ENCODE measurements at places on chromosomes 4 and X. TPM values are rescaled to one million over a fixed set of nuclear protein-coding genes. Genes with fewer than 3 reads are reported as not detected.

DNA sequence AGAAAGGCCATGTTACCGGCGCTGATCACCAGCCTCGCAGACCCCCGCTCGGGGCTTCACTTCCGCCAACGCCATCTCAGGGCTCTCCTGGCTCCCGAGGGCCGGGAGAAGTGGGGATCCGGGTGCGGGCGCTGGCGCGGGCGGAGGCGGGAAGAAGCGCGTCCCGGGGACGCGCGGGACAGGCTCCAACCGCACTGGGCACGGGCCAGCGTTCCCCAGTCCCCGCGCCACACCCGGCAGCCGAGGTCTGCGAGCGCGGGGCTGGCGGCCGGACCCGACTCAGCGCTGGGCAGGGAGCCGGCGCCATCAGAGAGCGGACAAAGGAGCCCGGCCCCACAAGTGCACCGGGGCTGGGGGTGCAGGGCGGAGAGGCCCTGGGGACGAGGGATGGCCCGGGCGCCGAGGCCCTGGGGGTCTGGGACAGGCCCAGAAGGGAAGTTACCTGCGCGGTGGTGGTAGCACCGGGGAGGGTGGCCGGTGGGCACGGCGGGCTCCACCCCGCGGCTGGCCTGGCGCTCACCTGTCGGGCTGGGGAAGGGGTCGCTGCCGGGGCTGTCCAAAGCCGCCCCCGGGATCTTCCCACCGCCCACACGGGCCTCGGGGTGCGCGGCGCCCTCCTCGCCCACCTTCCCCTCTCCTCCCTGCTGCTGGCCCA is 449 bp downstream of the CTPS2 start:
- no peak for DNase-seq

GRCh38 chr4:26707342-26707741 is 123.5 kb downstream of the TBC1D19 start:
- no peak for DNase-seq

- DNase-seq: peak; percentile 53
These were observed 129.7 kb downstream of the PLS3 start for GRCh38 chrX:115690511-115691216.

- DNase-seq: peak; percentile 27
These were observed 206.0 kb downstream of the BCOR start for GRCh38 chrX:39891781-39892180.

DNA sequence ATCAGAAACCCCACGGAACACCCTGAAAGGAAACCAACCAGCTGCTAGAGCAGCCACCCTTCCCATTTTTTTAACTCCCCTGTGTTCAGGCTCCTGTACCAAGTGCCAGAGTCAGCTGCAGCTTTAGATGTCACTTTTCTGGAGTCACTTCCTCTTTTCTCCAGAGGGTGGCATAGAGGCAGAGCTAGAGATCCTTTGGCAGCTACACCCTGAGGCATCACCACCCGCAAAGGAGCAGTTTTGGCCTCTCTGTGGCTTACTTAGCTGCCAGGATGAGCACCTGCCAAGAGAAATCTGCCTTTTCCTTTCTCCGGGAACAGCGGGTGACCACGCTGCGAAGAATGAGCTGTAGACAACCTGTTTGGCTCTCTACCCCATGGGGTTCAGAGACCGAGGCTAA is 58.0 kb upstream of the CHRDL1 start:
- no peak for DNase-seq

- no peak for DNase-seq
These were observed 545.6 kb downstream of the TRAM1L1 start for GRCh38 chr4:116539744-116540143.

DNA sequence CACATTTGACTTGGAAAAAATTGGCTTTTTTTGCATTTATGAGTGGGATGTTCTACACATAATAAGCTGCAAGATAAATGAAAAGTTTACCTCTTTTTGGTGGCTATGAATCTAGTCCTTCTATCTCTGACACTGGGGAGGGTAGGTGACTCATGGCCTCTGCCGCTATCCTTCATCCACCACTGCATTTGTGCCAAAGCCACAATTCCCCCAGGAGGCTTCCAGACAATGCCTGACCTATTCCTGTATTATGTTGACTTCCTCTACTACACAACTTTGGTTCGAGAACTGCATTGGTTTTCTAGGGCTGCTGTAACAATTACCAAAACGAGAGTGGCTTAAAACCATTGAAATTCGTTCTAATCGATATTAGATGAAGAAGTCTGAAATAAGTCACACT is 245.6 kb downstream of the TRAM1L1 start:
- DNase-seq: no peak

GRCh38 chr4:52358883-52359321 is 300.2 kb downstream of the USP46 start:
- no peak for DNase-seq

DNA sequence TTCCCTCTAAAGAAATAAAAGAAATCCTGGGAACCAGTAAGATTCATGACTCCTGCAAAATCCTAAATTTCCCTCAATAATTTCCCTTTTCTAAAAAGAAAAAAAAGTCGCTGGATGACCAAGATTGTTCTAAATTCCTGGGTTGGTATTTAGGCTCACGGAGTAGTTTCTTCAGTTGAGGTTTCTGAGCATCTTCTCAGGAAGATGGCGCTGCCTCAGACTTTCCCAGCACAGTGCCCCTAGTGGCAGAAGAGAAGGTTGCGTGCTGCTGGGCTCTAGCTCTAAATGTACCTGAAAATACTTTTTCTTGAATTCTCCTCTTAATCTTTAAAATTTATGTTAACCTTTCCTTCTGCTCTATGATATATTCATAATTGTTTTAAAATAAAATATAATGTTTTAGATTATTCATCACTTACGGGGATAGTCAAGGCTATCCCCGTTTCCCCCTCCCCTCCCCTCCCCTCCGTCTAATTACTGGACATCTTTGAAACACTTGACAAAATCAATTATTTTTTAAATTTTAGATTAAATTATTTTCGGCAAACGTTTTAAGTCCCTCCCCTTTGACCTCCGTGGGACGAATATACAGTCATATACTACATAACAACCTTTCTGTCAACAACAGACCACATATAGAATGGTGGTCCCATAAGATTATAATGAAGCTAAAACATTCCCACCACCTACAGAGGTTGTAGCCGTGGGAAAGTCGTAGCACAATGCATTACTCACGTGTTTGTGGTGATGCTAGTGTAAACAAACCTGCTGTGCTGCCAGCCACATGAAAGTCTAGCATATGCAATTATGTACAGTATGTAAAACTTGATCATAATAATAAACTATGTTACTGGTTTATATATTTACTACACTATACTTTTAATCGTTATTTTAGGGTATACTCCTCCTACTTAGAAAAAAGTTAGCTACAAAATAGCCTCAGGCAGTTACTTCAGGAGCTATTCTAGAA is 41.0 kb upstream of the GATB start:
- DNase-seq: peak; percentile 76

GRCh38 chrX:125405339-125405738 is 85.7 kb downstream of the TEX13C start:
- no peak for DNase-seq

- peak; percentile 4 for DNase-seq
These were observed 345.3 kb downstream of the MAPK10 start for GRCh38 chr4:86014599-86014998.

- no peak for DNase-seq
These were observed 28.2 kb downstream of the ARSJ start for GRCh38 chr4:113951263-113951662.

DNA sequence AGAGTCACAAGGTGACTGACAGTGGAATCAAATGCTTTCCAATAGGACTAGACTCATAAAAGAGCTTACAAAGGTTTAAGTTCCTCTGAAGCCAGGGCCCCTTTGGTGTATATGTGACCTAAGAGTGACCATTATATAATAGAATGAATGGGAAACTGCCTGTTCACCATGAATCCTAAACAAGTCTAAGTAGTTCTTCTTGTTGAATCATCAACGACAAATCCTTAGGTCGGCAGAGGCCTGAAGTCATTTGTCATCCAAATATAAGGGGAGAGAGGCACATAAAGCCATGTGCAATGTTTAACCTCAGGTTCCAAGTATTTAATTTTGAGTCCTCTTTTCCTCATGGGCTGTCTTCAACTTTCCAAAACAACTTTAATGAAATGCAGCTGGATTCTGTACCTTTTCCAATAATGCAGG is 122.4 kb downstream of the RASL11B start:
- DNase-seq: no peak

DNA sequence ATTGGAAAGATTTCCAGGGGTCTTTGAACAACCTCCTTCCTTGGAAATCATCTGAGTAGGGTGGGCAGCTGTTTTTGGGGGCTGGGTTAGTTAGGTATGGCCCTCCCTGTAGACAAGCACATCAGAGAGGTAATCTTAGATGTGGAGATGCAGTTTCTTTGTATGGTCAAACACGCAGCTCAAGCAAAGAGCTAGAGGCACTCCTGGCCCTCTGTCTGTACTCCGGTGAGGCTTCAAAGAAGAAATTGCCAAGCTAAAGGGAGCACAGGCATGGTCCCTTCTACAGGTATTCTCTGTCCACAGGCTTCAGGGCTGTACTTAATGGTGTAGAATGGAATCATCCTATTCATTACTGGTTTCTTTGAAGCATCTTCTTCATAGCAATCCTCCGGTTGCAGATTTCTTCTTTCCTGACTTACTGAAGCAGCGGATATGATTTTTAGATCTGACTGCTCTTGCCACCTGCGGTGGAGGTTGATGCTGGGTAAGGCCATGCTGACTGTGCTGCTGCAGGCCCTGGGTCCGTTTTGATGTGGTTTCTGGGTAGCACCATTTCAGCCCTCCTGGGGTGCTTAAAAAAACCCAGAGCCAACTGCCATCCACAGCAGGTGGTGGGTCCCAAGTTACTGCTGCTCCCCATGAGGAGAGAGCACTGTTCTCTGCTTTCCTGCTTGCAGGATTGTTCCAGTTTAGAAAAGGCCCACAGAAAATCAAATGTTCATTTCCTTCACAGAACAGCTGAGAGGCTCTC is 318.9 kb upstream of the GATB start:
- peak; percentile 73 for DNase-seq

GRCh38 chrX:13304052-13304451 is 15.8 kb downstream of the ATXN3L start:
- DNase-seq: no peak

DNA sequence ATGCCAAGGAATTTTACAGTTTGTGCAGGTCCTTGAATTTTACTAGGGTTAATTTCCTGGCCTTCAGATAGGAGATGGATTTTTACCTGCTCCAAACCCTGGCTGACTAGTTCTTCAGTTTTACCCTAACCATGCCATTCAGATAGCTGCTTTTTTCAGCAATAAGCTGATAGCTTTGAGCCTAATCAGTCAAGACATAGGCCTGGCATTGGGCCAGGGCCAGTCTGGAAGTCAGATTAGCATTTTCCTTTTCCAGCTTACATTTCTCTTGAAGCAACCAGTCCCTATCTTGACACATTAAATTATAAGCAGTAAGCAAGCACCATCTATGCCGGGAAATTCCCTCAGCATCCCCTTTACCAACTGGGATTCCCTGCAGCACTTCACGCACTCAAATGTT is 177.1 kb downstream of the ADGRA3 start:
- no peak for DNase-seq

DNA sequence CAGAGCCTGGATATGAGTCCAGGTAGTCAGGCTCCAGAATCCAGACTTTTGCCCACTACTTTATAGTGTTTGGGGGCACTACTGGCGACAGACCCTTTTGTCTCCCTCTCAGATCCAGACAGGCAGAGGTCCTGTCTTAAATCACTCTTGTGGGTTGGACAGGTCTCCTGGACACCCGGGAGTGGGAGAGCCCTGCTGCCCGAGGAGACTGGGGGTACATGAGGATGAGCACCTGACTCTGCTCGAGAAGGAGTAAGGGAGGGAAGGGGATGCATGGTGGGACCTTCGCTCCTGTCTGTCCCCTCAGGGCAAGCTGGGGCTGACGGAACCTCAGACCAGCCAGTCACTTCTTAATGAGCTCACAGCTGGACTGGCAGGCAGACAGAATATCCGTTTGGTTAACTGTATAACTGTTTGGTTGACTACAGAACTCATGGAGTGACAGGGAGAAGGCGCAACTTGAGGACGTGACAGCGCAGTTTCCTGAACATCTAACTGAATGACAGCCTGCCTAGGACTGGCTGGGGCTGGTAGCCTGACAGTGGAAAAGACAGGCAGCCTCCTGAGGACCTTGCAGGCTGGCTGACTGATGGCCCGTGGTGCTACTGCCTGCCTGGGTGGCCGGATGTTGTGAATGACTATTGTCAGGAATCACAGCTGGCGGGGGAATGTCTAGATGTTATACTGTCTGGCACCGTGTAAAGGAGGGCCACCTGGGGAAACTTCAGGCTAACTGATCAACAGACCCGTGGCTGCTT is 1.6 kb upstream of the SUV39H1 start:
- peak; percentile 12 for DNase-seq

GRCh38 chrX:21747558-21747957 is 10.4 kb downstream of the SMPX start:
- no peak for DNase-seq

DNA sequence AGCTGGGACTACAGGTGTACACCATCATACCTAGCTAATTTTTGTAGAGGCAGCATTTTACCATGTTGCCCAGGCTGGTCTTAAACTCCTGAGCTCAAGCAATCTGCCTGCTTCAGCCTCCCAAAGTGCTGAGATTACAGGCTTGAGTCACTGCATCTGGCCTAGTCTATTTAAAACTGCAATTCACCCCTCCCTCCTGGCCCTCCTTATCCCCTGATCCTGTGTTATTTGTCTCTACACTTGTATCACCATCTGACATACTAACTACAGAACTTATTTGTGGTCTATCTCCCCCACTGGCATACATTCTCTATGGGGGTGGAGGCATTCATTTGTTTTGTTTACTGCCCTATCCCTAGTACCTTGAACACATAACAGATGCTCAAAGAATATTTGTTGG is 23.7 kb downstream of the CC2D2A start:
- DNase-seq: no peak

DNA sequence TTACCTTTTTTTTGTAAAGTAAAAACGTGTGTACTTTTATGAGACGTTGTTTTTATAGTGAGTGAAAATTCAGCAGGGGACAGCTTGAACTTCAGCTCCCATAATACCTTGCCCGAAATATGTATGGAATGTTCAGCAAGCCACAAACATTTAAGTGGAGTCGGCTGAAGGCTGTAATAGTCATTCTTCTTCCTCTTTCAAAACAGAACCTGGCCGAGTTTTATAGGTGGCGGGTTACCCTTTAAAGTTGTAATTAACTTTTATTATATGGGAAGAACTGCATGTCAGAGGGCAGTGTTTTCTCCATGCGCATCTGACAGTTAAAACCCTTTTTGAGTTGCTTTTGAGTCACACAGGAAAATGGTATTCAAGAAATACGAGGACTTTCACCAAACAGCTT is 50.7 kb downstream of the CLDN34 start:
- DNase-seq: no peak

- DNase-seq: no peak
These were observed 21.3 kb downstream of the SPCS3 start for GRCh38 chr4:176340871-176341685.

GRCh38 chr4:4721636-4722035 is 137.8 kb upstream of the MSX1 start:
- no peak for DNase-seq

Gene SPANXD
- not detected for total RNA-seq

Gene USP38
- total RNA-seq: 14.4 TPM

Gene TBX22
- not detected for total RNA-seq

Gene SGCB
- 7.9 TPM for total RNA-seq

Gene BEX5
- total RNA-seq: 6.6 TPM

Gene TMEM47
- not detected for total RNA-seq

Measured in activated naive CD4-positive, alpha-beta T cell treated with anti-CD3 and anti-CD28 coated beads for 36 hours (primary cell).